ENCODE measurements at places on chromosomes 3 and 15.

DNA sequence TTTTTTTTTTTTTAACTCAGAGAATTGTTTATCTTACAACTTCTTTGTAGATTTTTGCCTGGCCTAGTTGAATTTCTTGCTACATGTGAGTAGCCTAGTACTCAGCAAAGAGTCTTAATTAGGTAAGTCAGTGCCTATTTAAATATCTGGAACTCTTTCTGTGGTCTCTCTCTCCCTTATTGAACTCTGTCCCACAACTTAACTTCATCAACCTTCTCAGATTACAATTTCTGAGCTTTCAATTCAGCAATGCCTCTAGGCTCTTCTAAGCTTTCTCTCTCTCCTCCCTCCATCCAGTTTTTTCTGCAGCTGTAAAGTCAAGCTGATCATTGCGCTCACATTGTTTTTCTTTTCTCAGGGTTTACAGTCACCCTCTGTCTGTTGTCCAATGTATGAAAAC lies 517.6 kb upstream of the ROBO1 start:
- DNase-seq = no peak

GRCh38 chr3:20552605-20553275 lies 366.7 kb upstream of the SGO1 start:
- DNase-seq = no peak

GRCh38 chr15:51622604-51623370 lies at the start of gene DMXL2:
DMXL2 (minus strand) TSS chr15:51622771; CDS start chr15:51622545, 226 bp downstream.
- DNase-seq = peak; percentile 93

DNA sequence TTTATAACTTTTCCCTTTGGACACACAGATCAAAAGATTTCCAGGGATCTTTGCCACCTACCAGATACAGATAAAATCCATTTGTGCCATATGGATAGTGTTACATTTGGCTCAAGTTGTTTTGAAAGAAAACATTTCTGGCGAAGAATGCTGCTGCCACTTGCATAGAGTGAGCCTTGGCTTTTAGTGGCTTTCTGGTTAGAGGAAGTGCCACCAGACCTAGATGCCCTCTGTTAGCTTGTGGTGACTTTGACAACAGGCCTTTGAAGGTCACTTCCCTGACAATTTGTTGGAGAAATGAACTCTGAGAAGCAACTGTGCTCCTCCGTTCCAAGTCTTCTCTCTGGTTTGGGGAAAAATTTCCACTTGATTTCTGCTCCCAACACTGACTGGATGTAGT lies 158.0 kb downstream of the CHST2 start:
- DNase-seq = no peak

DNA sequence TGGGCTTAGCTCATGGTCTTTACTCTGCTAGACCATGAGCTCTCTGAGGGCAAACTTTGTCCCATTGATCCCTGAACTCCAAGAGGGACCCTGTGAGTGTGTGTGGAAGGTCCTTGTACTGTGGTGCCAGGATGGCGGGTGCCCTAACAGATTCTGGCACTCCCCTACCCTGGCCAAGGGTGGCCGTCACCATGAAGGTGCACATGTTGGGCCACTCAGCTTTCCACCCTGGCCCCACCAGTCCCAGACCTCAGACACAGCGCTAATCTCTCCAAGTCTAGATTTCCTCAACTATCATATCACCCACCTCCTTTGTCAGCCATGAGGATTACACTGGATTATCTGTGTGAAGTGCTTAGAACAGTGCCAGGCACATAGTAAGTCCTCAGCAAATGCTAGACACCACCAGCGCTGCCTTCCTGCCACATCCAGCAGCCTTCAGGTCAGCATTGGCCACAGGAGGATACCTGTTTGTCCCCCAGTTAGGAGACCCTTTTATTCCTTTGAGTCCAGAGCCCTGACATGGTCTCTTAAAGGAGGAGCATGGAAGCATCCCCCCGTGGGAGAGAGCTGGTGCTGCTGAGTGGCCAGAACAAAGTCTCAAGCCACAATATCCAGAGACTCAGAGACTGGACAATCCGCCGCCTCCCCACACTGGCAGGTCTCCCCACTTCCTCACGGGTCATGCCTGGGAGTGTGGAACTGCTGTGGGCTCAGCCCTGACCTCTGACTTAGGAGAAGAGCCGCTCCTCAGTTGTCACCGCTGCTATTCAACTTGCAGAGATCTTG lies 44.5 kb upstream of the SLCO2A1 start:
- DNase-seq = no peak

DNA sequence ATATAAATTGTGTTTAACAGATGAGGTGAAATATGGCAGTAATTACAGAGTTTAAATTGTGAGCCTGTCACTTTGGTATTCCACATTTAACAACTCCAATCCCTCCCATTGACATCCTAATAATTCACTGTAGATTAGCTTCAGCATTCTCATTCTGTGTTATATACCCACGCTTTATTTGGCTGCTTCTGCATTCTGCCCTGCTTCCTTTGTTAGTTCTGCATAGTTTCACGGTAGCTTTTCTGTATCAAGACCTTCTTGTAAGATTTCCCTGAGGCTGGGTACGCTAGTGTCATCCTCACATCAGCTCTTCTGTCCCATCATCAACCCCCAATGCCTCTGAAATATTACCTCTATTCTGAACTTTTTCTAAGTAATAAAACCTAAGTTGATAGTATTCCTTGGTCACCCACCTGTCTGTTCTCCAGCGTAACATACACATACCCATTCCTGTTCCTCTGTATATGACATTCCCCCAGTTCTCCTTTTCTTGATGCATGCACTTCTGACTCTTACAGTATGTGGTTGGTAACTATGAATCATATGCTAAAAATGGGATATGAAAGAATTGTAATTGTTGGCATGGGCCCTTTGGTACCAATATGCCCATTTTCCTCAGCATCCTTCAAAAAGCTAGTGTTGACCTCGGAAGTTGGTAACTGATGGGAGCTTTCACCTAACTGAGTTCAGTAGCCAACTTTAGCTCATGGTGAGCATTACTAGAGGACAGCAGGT lies 171.2 kb downstream of the KLHL25 start:
- no peak for DNase-seq

- DNase-seq = no peak
Observed at GRCh38 chr3:144380849-144381248, 409.2 kb downstream of the DIPK2A start.

- no peak for DNase-seq
Observed at GRCh38 chr3:83426300-83426699, 1532.5 kb upstream of the CADM2 start.

GRCh38 chr3:150727653-150728502 lies 24.2 kb upstream of the ERICH6 start:
- DNase-seq = no peak

DNA sequence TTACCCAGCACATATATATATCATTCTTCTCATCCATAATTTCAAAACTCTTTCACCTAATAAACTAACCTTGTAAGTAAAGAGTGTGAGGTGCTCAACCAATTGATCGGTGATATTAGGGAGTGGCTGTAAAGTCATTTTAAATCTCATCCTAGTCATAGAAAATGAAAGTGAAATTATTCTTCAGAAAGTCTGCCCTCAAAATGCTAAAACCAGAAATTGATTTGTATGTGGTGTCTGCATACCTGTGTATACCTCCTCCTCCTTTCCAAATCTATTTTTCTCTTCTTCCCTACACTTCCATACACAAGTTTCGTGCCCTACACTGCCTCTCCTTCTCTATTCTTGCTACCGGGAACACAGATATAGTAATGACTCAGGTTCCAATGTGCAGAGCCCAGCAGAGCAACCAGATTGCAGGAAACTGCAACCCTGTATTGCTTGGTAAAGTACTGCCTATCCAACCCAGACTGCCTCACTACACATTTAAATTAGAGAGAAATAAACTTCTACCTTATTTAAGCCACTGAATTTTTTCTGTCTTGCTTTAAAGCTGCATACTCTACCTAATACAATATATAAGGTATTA lies 7.4 kb upstream of the TBC1D5 start:
- no peak for DNase-seq

GRCh38 chr3:185939721-185940120 lies 1.9 kb upstream of the TRA2B start:
- DNase-seq = no peak

DNA sequence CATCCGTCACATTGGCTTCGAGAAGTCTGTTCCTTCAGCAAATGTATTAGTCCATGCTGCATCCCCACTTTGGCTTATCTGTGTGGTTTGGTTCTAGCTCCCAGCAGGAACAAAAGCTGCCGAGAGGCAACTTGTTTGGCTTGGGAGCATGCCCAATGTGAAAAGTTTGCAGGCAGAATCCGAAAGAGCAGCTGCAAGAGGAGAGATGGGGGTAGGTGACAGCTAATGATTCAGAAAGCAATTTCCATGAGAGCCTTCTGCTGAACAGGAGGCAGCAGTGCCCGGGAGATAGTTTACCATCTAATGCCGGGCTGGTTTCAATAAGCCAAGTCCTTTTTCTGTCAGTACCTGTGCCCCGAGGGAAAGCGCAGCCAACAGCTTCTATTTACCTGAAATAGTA lies 60.2 kb downstream of the GRM7 start:
- DNase-seq = no peak

DNA sequence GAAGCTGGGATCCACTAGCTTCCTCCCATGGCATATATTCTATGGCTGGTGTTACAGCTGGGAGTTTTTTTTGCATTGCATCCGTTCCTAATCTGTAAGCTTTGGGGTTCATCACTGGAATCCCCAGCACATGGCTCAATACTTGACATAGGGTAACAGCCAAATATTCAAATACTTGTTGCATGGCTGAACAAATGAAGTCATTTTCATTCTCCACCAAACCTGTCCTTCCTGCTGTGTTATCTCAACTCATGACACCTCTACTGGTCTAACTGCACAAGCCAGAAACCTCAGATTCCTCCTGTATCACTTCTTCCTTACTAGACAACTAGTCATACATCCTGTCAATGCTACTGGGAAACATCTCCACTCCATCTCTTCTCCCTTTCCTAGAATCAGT lies 43.4 kb downstream of the ST3GAL6 start:
- no peak for DNase-seq

DNA sequence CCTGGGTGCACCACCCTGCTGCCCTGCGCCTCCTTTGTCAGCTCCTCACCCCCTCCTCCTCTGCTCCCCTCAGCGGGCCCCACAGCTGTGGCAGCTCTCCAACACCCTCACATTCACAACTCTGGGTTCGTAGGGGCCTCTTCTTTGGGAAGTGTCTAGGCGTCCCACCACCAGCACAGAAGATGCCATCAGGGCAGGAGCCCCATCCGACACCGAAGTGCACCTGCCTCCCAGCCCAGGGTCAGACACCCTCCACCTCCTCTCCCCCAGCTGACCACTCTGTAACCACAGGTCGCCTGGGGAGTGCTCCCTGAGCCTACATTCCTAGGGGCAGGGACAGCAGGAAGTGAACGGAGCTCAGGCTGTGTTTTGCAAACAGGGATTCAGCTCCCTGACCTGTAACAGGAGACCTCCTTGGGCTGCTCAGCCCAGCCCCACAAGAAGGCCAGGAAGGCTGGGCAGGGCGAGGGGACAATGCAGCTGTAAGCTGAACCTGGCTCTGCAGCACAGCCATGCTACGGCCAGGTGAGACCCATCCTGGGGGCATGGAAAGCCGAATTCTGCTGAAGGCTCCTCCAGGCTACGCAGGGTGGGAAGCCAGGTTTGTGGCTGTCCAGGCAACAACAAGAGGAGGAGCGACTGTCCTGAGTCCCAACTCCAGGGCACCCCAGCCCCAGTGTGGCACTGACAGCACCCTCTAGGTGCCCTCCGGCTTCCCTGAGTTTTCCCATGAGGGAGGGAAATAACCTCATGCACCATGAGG lies 269.0 kb downstream of the GOLGA6L6 start:
- DNase-seq = no peak

DNA sequence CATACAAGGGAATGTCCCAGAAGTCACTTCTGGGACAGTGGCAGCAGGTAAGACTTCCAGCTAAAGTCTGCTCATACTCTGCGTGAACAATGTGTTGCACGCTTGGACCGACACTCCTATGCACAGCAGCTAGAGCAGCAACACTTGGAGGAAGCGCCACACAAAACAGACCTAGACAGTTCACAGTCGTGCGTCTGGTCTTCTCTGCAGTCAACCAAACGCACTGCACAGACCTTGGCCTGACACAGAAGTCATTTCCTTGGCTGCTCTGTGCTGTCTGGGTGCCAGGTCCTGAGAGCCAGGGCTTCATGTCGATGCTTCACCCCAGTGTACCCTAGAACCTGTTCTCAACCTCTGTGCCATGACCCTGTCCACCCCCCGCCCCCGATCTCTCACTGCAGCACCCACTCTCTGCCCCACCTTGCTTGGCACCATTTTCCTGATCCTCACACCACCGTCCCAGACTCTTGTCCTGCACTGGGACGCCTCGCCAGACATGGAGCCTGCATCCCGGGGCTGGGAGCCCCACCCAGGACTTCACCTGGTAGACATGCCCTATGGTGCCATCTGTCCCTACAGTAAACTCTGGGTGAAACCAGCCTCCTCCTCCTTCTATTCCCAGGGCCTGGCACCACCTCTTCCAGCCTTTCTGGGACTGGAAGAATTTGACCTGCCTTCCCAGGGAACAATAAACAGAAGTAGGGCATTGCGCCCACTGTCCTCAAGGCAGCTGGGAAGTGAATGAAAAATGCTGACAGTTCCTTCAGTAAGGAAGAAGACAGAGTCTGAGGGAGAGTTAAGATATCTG lies 3.1 kb downstream of the ATP10A start:
- no peak for DNase-seq

DNA sequence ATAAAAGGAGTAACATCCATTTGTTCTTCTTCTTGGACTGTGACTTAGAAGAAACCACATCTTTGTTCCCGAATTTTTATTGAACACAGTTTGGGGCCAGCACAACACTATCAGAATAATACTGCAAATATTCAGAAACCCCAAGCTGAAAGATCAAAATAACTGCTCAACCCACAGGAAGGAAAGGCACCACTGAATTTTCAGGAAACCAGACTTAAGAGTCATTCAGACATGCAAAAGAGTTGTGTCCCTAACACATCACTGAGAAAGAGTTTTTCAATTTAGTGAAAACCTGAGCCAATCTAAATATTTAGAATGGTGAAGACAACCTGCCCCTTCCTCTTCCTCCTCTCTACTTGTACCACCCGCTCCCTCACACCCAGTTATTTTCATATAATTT lies 295.0 kb upstream of the RORA start:
- no peak for DNase-seq

DNA sequence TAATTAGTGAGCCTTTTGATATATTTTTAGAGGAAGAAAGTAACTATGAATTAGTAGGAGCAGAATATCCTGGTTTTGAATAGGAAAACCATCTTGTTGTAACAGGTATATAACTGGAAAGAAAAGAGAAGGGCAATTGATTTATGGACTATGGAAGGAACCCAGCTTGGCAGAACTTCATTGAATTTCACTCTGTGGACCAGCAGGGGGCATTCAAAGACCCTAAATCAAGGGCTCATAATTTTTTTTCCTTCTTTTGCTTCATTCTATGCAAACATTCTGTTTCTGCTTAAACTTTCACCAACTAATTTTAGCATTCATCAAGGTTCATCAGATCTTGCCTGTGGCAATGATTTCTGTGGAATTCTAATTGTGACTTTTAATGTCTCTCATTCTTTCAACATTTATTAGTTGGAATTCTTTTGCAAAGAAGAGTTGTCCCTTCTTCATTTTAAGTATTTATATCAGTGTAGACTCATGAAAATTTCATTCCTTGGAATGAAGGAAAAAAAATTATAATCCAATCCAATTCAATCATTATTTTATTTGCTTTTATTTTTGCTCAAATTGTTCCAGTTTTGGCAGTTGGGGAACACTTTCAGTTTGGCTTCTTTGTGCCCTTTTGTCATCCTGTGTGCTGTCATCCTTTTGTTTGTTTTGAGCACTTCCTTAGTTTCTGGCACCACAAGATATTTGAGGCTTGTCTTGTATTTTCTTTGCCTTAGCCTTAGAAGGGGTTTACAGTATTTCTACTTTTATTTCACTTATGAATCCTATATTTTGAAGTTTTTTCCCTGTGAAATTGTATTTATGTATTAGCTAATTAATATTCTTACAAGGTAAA lies 30.4 kb downstream of the NXPE3 start:
- DNase-seq = no peak

GRCh38 chr3:53084310-53085001 lies 38.6 kb upstream of the SFMBT1 start:
- no peak for DNase-seq

Data from right hindlimb (tissue), 1 donor.